B cell (primary cell): ENCODE measurements at places on chromosomes 6 and 20.

DNA sequence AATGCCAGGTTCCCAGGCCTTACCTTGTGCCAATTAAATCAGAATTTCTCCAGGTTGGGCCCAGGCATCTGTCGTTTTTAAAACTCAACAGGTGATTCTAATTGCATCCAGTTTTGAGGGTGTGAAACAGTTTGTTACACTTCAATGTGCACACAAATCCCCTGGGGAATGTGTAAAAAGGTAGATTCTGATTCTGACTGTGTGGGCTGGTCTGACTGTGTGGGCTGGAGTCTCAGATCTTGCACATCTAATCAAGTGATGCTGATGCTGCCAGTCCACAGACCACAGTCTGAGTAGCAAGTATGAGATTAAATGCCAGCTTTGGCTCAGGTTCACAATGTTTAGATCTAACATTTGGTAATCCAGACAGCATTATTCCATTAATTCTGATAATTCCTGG, 12.5 kb upstream of the ETV7 start:
- DNase-seq: no peak

DNA sequence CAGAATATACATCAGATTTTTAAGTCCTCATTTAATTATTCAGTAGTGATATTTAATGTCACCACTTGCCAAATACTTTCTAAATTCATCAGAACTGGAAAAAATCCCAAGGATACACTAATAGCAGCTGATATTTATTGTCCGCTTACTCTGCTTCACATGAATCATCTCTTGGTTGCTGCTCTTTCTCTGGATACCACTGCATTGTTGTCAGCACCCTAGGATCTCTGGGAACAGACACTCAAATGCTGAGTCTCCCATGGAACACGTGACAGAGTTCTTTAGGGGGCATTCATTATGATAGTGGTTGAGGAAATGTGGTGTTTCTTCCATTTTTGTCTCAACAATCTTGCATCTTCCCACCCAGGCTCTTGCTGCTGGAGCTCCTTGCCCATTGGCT, 318.0 kb downstream of the RFPL4B start:
- DNase-seq: no peak

DNA sequence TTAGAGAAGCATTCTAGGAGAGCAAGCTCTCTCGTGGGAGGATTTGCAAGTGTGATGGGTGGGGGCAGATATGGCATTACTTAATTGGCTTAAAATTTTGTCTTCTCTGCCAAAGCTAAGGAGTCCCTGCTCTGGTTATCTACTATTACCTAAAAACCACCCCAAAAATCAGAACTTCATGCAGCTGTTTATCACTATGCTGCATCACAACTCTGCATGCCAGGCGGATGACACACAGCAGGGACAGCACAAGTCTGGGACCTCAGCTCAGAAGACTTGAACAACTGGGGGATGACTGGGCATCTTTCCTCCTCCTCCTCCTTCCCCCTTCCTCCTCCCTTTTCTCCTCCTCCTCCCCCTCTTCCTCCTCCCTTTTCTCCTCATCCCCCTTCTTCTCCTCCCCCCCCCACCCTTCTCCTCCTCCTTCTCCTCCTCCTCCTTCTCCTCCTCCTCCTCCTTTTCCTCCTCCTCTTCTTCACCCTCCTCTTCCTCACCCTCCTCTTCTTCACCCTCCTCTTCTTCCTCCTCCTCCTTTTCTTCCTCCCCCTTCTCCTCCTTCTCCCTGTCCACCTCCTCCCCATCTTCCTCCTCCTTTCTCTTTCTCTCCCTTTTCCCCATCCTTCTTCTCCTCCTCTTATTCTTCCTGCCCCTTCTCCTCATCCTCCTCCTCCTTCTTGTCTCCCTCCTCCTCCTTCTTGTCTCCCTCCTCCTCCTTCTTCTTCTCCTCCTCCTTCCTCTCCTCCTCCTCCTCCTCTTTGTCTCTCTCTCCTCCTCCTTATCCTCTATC, 218.6 kb upstream of the PMEPA1 start:
- no peak for DNase-seq

- DNase-seq: no peak
Measured at GRCh38 chr20:221258-221830, 5.7 kb upstream of the DEFB129 start.

DNA sequence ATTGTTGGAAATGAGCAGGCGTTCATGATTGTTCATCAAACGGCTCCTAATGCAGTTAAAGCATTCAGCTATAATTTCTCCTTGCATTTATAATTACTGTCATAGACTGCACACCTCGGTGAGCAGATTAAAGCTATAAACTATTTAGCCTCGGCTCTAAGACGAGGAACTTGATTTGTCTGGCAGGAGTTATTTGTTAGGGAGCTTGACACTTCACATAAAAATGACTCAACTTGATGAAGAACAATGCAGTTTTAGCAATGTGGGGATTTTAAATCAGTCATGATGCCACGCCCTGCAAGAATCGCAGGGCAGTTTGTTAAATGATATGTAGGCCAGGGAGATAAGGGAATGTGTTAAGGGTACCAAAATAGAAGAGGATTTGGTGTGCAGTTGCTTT, 290.2 kb downstream of the TSHZ2 start:
- DNase-seq: no peak

DNA sequence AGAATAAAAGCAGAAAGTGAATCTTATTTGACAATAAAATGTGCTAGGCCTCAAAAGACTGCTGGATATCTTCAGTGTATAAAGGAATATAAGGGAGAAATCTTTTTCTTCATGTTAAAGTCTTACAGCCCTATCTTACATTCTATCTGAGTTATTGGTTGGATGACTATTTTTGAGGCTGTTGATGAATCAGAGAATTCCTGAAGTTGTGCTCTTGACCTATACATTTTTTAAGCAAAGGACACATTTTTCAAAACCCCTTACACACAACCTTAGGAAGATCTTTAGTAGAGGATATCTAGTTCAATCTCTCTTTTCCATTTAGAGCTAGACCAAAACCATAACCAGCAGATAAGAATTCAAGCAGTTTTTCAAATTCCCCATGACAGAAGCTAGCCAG, 10.9 kb upstream of the CGA start:
- DNase-seq: no peak

- no peak for DNase-seq
Measured at GRCh38 chr6:44701038-44701636, 313.6 kb downstream of the CDC5L start.

DNA sequence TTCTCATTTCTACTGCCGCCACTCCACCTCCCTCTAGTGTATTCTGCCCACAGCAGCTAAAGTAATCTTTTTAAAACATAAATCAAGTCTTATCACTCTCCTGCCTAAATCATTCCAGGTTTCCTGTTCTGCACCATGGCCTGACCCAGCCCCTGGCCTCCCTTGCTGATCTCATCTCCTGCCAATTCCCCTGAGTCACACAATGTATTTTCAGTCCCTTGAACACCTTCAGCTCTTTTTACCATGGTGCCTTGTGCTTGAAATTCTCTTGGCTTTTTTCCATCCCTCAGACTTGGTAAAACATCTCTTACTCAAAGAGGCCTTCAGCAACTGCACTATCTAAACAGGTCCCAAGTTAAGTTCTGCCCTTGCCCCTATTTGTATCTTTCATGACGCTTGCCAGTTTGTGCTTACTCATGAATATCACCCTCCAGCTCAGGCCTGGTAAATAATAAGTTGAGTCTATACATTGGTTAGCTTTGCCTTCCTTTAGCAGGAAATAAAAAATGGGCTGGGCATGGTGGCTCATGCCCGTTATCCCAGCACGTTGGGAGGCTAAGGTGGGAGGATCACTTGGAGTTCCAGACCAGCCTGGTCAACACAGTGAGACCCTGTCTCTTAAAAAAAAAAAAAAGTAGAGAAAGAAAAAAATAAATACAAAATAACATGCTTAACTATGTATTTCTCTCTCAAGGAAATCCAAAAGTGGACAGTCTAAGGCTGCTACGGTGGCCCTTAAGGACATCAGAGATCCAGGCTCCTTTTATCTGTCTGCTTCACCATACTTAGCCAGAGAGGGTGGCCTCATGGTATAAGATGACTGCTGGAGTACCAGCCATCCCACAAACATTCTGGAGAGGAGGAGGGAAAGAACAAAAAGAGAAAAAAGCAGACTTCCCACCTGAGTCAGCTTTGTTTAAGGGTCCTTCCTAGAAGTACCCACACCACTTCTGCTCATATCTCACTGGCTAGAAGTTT, 62.2 kb downstream of the ARFGEF2 start:
- no peak for DNase-seq

DNA sequence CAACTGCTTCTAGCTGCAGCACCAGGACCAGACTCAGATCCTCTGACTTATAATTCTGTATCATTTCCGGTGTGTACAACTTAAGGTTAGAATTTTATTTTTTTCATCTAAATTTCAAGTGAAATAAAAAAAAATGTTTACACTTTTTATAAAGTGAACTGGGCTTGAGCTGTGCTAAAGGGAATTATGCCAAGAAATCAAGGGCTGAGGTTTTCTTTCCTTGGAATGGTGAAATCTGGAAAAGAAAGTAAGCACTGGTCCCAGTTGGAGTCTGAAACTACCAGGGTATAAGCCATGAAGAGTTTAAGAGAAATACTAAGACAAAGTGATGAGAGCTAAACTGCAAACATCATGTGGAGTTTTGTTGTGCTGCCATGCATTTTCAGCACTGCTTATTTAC, 21.7 kb upstream of the FYN start:
- DNase-seq: no peak

DNA sequence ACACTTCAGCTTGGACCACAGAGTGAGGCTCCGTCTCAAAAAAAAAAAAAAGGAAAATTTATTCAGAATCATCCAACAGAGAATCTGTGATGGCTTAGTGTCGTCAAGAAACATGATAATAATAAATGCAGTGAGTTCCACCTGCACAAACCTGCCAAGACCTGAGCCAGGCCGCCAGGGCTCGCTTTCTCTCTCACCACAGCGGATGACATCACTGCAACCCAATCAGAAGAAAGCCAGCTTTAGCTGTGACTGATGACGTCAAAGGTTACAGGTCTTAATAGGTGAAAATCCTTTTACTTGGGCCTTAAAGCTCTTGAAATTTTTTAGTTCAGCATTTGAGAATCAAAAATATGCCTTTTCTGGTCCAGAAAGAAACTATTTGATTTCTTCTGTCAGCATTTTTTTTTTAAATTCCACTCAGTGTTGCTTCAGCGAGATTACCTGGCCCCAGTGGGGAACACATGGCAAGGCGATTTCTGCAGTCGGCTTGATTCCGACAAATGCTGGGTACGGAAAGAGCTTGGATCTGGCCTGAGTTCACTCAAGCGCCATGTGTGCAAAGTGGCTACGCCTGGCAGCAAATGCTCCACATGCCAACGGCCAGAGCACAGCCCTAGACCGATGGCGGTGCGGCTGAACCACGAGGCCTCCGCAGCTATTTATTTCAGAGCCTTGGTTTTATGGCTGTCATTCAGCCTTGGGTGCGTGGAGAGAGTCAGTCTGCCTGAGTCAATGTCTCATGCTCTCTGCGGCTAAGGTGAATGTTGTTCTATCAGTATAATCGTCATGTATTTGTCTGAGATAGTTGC, 105.7 kb upstream of the QKI start:
- no peak for DNase-seq

DNA sequence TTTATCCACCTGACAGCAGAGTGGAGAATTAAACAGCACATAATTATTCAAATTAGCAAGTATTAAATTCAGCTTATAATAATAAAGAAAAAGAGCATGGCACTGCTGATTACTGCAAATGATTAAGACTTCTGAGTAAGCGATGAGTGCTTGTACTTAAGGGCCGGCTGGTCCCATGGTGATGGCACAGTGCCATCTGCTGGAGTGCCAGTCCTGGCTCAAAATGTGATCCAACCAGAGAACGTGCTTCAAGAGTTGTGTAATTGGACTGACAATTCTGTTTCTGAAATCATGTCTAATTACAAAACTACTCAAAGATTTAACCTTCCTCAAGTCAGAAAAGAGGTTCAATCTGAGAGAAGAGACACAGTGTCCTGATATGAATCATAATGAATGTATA, 181.6 kb upstream of the RGS17 start:
- DNase-seq: no peak

DNA sequence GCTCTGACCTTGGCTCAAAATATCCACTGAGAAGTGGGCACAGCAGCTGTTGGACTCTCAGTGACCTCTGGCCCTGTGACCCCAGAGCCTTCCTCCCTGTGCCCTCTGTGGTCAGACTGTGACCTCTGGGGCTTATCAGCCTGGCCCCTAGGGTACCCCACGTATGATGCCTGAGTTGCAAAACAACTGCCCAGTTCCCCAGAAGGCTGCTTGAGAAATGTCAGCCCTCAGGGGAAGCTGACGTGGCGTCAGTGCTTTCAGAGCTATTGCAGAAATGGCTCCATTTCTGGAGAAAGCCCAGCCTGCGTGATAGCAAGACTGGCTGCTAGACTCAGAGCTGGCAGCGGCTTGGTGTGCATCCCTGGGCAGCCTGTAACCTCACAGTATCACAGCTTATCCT, 31.5 kb upstream of the TGM2 start:
- no peak for DNase-seq

DNA sequence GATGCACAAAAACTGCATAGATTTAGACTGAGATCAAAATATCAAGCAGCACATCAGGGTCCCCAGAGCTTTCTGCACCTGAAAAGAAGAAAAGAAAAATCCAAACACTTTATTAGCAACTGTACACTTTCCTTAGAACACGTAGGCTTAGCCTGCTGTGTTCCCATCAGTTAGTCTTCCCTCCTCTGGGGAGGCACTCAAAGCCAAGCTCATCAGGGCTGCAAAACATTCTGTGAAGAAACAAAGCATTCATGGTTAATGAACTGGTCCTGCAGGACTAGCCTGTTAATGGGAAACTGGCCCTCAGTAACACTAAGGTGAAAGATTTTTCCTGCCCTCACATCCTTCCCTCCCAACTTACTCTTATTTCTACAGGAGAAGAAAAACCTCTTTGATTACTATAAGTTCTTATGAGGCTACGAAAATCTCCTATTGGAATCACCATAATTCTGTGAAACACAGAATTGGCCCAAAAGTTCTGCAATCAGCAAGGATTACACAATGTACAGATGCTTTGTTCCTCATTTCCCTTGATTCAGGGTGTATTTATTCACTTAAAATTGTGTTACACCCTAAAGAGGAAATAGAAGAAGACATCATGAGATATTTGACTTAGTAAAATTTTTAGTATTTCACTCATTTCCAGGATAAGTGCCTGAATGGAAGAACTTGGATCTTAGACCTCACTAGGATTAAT, 901.0 kb upstream of the MAP3K7 start:
- no peak for DNase-seq

DNA sequence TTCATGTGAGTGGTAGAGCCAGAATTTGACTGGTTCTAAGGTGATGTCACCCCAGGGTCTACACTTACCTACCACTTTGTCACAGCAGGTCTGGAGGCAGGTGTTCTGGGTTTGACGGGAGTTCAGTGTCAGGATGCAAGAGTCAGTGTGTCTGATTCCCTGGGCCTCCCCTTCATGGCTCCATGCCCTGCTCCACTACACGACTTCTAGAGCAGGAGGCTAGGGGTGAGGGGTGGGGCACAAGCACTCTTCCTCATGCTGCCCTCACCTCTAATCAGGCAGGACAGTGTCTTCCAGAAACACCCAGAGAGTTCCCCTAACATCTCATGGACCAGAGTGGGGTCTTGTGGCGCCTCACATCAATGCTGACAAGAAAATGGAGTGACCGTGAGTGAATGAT, 118.2 kb downstream of the CDC5L start:
- DNase-seq: no peak

GRCh38 chr6:61193771-61194170, 1092.3 kb downstream of the KHDRBS2 start:
- no peak for DNase-seq
